Stimulated activated CD8-positive, alpha-beta memory T cell treated with anti-CD3 and anti-CD28 coated beads, Interleukin-15, amount 100 ng/mL, for 1 hour (primary cell): ENCODE measurements at places on chromosomes 6 and 20.

DNA sequence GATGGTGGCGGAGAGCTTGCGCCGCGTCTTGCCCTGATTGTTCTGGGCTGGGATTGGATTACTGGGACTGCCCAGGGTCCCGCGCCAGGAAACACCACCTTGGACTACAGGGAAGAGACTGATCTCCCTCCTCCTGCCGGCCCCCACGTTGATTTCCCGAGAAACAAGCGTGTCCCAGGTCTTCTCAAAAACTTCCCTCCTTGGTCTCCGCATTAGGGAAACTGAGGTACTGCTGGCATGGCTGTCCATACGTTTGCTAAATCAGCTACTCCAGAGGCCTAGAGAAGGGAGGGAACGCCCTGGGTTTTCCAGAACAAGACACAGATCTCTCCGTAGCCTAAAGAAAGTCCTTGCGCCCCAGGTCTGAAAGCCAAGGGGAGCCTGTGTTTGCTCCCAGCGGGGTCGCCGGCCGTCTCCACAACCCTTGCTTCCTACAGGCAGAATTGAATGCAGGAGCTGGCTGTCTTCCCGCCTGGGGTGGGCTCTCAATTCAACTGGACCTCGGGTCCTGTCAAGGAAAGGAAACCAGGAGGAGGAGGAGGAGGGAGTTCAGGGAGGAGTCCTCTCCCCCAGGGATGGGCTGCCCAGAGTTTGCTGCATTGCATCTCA, 29.2 kb downstream of the TFAP2A start:
- DNase-seq: no peak

DNA sequence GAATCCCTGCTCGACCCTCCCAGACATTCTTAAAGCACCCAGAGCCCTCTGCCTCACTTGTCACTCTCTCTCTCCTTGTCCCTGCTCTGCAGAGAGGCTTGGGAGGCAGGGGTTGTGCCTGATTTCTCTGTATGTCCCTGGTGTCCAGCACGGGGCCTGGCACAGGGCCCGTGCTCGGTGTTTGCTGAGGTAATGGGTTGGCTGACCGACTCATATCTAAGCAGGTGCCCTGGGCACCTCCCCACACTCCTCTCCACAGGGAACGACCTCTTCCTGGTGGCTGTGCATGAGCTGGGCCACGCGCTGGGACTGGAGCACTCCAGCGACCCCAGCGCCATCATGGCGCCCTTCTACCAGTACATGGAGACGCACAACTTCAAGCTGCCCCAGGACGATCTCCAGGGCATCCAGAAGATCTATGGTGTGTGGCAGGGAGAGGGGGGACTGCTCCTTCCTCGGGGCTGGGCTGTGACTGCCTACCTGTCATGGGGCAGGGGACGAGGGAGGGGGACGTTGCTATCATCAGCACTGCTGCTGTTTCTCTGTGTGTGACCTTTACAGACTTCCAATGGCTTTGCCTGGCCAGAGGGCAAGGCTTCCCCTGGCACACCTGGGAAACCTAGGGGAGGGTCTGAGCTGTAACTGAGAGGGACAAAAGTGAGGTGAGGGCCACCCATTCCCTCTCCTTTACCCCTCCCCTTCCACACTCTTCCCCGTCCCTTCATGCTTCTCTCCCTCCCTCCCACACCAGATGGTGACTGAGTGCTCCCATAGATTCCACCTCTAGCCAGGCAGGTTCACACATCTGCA, 14.2 kb downstream of the MMP24OS start:
- DNase-seq: no peak

- DNase-seq: no peak
These were observed 18.1 kb downstream of the RBM38 start for GRCh38 chr20:57409316-57409671.

DNA sequence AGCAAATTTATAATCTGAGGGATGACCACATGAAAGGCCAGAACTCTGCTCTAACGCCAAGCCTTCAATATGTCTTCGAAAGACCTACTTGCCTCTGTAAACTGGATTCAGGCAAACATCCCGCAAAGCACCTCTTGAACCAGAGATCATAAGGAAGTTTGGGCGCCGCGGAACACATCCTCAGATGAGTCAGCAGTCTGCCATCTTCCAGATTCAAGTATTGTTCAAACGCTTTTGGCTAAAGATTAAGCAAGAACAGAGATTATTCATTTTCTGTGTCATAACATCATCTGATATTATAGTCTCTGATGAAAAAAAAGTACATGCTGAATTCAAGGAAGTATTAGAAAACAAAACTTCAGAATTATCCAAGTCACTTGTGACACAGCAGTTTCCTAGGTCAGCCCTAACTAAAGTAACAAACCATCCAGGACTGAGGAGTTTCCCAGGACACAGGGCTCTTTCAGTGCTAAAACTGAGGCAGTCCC, 20.8 kb downstream of the TBC1D7 start:
- DNase-seq: no peak

- no peak for DNase-seq
These were observed 236.7 kb downstream of the SOD2 start for GRCh38 chr6:159456349-159456748.

DNA sequence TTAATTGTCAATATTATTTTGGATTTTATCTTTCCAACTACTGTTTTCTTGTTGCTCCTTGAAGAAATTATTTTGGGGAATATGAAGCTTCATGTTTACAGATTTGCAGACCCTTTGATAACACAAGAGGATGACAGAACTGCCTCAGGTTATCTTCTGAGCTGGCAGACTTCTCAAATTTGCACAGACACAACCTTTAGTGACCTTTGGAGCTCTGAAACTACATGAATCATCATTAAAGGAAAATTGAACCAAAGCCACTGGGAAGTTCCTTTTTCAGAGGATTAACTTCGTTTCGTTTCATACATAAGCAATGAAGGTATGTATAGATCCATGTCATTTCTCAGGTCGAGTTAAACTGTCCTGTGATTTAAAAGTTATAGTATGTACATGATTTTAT, 85.9 kb downstream of the FBXO5 start:
- DNase-seq: no peak

GRCh38 chr20:23995905-23996666, 7.5 kb upstream of the GGTLC1 start:
- DNase-seq: peak; percentile 37

GRCh38 chr20:58043236-58044140, 185.0 kb downstream of the ANKRD60 start:
- no peak for DNase-seq

- DNase-seq: peak; percentile 49
These were observed 3.0 kb upstream of the FOXO3 start for GRCh38 chr6:108557494-108558371.

DNA sequence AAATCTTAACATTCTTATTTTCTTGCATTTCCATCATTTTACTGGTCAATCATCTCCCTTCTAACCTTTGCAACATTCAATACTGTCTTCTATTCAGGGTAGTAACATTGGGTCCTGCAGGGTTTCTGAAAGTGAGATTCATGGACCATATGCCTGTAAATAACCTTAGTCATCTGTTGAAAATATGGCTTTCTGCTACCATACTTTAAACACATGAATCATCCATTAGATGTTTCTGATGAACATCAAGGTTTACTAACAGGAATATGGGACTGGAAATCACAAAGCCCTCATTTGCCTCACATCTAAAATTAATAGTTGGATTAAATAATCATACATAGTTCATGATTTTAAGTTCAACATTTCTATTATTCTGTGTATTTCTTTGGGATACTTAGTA, 475.9 kb upstream of the MARCKS start:
- DNase-seq: no peak

- no peak for DNase-seq
These were observed 13.7 kb upstream of the ZNF318 start for GRCh38 chr6:43383021-43383667.

DNA sequence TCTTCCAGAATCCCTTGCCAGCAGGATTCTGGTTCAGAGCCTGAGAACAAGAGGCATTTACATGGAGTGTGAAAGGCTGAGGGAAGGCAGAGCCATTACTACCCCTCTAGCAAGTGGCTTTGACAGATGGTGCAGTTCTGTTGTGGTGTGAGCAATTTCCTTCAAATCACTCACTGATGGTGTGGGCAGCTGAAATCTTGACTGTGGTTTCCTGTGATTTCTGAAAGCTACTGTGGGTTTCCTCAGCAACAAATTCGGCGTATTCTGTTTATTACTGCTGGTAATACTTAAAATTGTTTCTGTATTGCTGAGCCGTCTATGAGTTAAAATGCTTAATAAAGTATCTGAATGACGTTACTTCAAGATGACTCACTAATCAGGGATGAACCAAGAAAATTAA, 181.5 kb upstream of the TCF21 start:
- no peak for DNase-seq

GRCh38 chr6:119446115-119446554, 96.6 kb upstream of the MAN1A1 start:
- DNase-seq: no peak

DNA sequence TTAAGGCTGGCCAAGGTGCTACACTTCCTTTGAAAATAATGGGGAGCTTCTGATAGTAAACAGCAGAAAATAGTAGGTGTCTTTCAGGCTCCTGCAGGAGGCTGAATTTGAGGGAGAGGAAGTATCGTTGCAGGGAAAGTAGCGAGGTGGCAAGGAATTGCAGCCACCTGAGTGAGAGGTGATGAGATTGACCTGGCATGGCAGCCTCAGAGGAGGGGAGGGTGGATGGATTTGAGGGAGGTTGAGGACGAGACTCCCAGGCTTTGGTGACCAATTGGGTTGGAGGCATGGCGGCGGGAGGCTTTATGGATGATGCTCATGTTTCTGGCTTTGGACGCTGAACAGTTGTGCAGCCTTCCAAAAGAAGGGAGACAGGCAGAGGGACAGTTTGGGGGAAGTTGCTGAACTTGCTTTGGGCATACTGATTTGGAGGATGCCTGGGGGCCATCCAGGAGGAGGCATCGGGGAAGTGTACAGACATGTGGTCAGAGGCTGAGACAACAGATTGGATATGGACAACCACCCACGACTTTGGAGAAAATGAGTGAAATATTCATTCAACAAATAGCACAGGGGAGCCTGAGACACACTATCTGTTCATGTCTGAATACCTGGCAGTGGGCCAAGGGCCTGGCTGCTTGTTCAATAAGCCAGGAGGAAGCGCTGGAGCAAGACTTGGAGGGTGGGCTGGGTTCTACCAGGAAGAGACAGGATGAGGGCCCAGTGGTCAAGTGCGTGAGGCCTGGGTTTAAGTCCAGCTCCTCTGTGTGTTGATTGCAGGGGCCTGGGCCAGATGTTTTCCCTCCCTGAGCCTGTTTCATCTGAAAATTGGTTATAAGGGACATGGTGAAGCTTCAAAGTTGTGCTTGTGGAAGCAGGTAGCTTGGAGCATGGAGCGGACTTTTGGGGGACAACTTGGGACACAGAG, 113.2 kb downstream of the CEBPB start:
- DNase-seq: no peak

- DNase-seq: peak; percentile 44
These were observed 717 bp downstream of the MRPL14 start for GRCh38 chr6:44126320-44127149.

GRCh38 chr6:129440691-129441090, 269.3 kb downstream of the ARHGAP18 start:
- DNase-seq: no peak

DNA sequence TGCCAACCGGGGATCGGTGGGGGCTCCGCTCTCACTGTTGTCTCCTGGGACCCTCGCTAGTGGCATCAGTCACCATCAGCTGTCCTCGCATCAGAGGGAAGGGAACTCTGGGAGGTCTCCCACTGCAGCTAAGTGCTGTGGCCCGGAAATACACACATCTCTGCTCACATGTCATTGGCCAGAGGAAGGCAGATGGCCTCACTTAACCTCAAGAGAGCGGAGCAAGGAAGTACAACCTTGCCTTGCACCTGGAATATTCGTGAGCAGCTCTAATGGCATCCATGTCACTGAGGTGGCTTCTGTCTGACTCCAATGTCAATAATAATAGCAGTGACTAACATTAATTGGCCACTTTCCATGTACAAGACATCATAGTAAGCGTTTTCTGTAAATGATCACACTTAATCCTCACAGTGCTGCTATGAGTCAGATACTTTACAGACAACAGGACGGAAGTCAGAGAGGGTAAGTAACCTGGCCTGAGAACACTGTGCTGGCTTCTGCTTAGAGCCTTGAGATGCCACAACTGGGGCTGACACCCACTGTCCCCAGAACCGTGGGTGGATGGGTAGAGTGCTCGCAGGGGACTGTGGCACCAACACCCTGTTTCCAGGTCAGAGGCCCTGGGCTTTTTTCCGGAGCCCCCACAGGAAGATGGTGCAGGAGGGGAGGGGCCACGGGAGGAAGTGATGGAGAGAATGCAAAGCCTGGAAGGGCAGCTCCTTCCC, 6.0 kb downstream of the LHFPL5 start:
- DNase-seq: no peak

DNA sequence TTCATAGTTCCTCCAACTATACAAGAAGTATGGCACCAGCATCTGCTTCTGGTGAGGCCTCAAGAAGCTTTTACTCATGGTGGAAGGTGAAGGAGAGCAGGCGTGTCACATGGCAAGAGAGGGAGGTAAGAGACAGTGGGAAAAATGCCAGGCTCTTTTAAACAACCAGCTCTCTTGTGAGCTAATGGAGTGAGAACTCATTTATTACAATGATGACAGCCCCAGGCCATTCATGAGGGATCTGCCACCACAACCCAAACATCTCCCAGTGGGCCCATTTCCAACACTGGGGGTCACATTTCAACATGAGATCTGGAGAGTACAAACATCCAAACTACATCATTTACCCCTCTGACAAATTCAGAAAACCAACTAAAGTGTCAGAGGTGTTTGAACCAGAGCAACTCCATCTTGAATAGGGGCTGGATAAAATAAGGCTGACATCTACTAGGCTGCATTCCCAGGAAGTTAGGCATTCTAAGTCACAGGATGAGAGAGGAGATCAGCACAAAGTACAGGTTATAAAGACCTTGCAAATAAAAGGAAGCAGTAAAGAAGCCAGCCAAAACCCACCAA, 2.2 kb upstream of the UBD start:
- DNase-seq: no peak

GRCh38 chr6:14474816-14475215, 357.2 kb downstream of the CD83 start:
- no peak for DNase-seq
